ENCODE measurements at places on chromosomes 12 and 14.

DNA sequence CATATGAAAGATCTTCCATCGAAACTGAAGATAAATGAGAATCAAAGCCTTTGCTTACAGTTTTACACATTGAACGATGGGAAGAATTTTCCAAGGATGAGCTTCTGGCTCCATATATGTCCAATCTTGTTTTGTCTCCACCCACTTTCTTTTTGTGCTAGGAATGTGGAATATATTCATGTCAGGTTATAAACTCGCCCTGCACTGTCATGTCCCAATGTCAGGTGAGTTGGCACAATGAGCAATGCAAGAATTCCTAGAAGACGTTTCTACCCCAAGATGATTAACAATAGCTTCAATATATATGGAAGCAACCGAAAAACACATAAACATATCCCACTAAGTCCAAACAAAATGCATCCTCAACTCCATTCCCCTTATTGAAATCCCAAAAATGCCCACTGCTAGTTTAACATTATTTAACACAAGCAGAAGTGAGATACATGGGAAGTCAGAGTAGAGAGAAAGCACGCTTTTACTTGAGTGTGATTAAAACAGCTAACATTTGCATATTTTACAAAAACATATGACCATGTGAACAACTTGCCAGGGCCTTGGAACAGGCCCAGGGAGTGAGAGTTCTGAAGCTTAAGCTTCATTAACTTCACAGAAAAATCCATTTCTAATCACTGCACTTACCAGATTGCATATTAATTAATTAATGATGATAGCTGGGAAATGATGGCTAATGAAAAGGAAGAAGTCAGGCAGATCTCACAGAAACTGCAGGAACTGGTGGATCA lies 233.9 kb downstream of the GXYLT1 start:
- peak; percentile 5 for DNase-seq

- no peak for DNase-seq
Measured at GRCh38 chr14:103225062-103225461, 101.8 kb downstream of the TNFAIP2 start.

GRCh38 chr14:57389646-57390036 lies 745 bp upstream of the NAA30 start:
- DNase-seq, result no peak

- peak; percentile 25 for DNase-seq
Measured at GRCh38 chr14:53929871-53930715, 26.5 kb downstream of the BMP4 start.

GRCh38 chr12:1928439-1929121 lies 10.1 kb upstream of the CACNA2D4 start:
- no peak for DNase-seq

DNA sequence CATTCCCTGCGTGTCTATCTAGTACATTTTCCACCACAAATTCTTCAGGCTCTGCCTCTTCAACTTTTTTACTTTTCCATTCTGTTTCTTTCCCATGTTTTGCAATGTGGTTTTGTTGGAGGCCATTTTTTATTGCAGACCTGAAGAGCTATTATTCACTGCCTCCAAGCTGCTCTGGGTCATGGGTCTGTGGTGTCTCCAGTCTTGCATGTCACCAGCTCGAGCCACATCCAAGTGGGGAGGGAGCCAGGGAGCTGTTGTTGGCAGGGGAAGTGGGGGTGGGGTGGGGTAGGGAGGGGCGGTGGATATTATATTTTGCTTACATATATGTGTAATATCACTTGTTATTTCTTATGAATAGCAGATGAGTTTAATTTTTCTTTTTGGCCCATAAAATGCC lies 69.1 kb downstream of the VEZT start:
- no peak for DNase-seq

DNA sequence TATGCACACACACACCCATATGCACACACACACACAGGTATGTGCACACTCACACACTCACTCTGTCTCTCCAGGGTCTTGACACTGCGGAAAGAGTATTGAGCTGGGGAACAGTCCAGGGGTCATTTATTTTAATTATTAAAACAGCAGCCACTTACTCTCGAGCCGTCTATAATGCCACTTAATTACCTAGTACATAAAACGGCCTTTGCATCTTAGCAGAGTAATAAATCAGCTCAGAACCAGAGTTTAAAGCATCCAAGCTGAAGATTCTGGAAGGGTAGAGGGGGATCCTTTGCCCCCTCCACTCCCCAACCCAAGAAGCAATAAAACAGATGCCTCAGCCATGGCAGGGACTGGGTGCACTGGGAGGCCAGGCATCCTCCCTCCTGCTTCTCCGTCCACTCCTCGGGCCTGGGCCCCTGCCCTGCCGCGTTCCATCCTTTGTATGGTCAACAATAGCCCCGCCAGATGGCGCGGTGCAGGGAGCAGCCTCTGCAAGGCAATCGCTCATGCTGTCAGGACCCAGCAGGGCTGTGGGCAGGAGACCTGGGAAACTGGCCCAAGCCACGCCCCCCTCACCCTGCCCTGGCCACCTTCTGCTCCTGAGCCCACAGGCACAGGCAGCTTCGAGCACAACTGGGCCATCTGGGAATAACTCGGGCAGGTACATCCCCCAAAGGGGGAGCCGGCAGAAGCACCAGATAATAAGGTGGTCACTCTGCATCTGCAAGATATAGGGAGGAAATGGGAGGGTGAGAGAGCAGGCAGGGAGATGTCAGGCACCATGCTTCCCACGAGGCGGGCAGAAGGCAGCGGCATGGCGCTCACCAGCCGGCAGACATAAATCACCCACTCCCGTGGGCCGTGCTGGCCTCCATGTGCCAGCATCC lies 40.9 kb downstream of the CCDC85C start:
- DNase-seq, result no peak

GRCh38 chr12:10369557-10370415 lies 20.1 kb downstream of the KLRK1 start:
- DNase-seq, result peak; percentile 58

- no peak for DNase-seq
Measured at GRCh38 chr12:55636116-55636655, 506 bp upstream of the OR10P1 start.

- peak; percentile 5 for DNase-seq
Measured at GRCh38 chr12:90712671-90713070, 242.3 kb downstream of the CCER1 start.

DNA sequence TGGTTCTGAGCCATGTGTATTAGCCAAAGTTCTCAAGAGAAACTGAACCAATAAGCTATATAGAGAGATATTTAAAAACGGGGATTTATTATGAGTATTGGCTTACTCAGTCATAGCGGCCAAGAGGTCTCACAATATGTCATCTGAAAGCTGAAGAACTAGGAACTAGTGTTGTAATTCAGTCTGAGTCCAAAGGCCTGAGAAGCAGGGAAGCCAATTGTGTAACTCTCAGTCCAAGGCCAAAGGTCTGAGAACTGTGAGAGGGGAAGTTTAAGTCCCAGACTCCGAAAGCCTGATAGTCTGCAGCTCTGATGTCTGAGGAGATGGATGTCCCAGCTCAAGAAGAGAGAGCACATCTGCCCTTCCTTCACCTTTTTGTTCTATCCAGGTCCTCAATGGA lies 344.8 kb upstream of the USP15 start:
- DNase-seq, result no peak

- DNase-seq, result no peak
Measured at GRCh38 chr12:50353869-50354593, 42.4 kb downstream of the FAM186A start.

- peak; percentile 46 for DNase-seq
Measured at GRCh38 chr12:110921262-110921661, 883 bp upstream of the MYL2 start.

DNA sequence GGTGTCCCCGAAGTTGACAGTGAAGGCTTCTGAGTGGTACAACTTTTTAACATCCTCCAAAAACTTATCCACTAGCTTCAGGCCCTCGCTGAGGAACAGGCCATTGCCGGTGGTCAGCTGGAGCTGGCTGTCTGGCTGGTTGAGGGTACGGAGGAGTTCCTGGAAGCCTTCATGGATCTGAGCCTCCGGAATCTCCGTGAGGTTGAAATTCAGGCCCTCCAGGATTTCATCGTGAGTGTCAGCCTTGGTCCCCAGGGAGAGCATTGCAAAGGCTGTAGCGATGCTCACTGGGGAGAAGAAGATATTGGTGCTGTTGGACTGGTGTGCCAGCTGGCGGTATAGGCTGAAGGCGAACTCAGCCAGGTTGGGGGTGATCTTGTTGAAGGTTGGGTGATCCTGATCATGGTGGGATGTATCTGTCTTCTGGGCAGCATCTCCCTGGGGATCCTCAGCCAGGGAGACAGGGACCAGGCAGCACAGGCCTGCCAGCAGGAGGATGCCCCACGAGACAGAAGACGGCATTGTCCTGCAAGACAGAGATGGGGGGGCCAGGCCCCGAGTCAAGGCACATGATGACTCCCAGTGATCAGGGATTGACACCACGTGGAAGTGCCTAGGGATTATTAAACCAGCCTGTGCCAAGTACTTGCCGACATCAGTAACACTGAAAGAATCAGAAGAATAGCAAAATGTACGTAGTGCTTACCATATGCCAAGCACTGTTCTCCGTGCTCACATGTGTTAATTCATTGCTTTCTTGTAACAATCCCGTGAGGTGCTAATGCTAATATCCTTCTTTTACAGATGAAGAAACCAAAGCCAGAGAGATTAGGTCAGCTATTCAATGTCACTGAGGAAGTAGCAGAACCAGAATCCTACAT lies 5.4 kb downstream of the SERPINA1 start:
- no peak for DNase-seq

DNA sequence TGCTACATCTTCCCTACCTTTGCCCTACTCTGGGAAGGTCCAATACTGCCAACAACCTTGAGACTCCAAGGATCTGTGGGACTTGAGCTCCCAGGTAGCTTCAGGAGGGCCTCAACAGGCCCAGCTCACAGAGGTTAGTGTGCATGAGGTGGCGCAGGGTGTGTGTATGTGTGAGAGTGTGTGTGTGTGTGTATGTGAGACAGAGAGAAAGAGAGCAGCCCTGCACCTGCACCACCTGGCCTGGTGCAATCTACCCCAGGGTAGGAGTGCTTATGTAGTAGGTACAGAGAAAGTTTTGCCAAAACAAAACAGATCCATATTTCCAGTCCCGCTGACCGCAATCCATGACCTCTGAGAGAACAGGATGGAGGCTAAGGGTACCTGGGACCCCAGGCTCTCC lies 24.6 kb downstream of the TMEM229B start:
- no peak for DNase-seq

GRCh38 chr12:32718926-32719325 lies 36.8 kb downstream of the YARS2 start:
- DNase-seq, result peak; percentile 99

DNA sequence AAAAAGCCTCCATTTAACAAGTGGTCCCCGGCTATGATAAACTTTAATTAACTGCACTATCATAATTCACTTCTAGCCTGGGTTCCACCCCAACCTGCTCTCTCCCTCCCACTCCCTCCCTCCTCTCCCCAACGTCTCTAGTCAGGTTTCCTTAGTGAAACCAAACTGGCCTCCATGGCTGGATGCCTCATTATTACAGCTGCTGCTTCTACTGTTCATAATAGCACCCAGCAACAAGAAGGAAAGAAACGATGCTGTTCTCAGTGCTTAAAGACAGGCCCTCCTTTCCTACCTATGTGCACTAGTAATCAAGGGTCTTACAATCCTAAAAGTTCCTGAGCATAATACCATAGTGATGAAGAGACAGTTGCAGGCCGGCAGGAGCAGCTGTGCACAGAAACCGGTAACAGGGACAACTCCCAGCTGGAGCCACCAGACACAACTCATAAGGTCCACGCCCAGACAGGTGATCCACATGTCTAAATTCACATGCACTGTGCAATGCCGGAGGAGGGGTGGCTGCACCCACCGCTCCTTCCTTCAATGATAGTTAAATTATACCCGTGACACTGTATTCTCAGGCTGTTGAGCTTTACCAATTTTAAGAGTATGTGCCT lies 6.2 kb downstream of the IRF2BPL start:
- DNase-seq, result no peak

- no peak for DNase-seq
Measured at GRCh38 chr14:88825078-88825458, 617 bp downstream of the TTC8 start.

- no peak for DNase-seq
Measured at GRCh38 chr14:76716285-76716684, 45.0 kb upstream of the VASH1 start.

DNA sequence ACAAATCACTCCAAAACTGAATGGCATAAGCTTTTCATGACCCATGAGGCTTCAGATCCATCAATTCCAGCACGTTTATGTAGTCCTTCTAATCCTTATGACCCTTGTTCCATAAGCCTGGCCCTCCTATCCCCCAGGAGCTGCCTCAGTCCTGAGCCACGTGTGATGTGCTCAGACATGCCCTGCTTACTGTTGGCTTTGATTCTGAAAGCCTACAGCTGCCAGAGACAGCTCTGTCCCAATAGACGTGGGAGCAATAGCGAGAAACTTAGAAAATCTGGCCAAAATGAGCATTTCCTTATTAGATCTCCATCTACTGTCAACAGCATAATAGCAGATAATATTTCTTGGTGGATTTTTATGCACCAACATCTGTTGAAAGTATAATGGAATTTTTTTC lies 33.2 kb downstream of the DUSP6 start:
- DNase-seq, result peak; percentile 82

- no peak for DNase-seq
Measured at GRCh38 chr12:111964935-111965334, 48.0 kb downstream of the TMEM116 start.

DNA sequence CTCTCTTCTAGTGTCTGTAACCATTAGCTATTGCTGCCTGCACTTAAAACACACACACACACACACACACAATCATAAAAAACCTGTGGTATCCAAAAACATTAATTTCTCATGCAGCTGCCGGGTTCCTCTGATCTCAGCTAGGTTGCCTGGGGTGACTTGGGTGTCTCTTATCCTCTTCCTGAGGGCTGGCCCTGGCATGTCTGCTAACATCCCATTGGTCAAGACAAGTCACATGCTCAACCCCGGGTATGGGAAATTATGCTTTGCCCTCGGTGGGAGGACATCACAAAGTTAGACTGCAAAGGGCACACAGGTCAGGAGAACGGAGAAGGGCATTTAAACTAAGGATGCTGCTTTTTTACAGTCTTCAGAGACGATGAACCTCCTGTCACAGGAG lies 55.7 kb downstream of the TRPV4 start:
- peak; percentile 55 for DNase-seq

DNA sequence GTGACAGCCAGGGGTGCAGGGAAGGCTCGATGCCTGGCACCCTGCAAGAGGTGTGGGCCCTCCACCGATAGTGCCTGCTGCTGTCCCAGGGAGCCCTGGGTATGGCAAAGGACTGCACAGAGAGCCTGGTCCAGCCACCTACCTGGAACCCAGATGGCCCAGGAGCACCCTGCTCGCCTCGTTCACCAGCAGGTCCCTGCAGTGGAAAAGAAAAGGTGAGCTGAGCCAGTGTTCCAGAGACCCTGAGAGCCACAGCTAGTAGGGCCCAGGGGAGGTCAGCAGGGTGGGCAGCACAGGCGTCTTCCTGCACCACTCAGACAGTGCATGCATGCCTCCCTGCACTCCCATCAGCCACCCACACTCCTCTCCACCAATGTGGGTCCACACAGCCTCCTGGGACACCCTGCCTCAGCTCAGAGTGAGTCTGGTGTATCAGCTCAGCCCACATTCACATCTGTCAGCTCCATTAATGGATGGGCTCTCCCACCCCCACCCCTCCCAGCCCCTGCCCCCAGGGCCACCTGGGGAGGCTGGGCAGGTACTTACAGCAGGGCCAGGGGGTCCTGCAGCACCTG lies 20.2 kb downstream of the TMEM106C start:
- no peak for DNase-seq

- DNase-seq, result no peak
Measured at GRCh38 chr12:93758801-93759373, 81.7 kb downstream of the CRADD start.

- DNase-seq, result peak; percentile 39
Measured at GRCh38 chr12:46266869-46267574, 1.8 kb downstream of the SLC38A1 start.
